ENCODE measurements at places on chromosomes 12 and 14.

GRCh38 chr14:84874436-84874835, 655.5 kb upstream of the FLRT2 start:
- DNase-seq: no peak

GRCh38 chr14:101192661-101193000, 289.1 kb upstream of the RTL1 start:
- no peak for DNase-seq

DNA sequence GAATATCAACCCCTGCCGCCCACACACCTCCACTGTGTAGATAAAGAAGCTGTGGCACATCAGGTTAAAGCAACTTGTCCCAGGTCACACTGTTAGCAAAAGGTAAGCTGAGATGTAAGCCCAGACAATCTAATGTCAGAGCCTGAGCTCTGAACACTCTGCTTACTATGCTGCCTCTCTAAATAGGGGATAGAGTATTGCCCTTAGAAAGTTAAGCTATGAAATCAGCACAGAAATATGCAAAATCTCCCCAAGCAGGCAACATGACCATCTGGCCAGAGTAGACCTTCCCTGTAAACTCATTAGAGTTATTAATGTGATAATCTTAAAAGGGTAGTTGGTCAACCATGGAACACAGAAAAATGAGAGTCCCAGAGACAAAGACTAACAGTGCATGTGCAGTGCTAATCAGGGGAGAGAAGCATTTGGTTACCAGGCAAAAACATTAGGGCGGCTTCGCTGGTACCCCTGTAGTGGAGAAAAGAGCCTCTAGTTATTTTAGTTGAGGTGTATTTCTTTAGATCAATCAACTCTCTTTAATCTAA, 171.0 kb downstream of the BTG1 start:
- DNase-seq: no peak

DNA sequence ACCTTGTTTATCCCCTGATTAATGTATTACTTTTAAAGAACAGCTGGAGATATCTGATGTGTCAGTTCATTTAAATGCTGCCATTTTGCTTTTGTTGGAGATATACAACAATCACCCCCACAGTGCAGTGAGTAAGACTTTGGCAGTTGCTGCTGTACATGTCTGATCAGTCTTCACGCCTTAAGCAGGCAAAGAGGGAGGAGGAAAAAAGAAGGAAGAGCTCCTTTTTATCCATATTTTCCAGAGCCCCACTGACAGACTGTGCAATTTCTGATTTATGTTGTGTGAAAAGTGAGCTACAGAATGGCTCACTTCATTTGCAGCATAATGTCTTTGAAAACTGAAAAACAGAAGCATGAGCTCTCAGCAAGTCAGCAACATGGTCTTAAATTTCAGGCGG, 319.7 kb upstream of the LRIG3 start:
- no peak for DNase-seq

DNA sequence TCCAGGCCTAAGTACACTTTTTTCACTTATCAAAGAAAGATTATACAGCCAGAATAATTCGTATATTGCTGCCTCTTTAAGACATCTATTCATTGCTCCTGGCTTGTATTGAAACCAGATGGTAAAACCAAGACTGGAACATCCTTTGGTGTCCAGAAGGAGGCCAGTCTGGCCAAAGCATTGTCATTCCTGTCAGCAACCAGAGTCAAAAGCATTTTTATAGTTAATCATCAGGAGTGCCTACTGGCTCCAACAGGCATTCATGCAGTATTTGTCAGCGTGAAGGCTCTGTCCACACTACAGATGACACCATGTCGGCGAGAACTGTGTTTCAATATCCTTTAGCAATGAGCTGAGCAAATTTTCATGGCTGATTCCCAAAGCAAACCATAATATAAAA, 118.0 kb upstream of the G2E3 start:
- no peak for DNase-seq

DNA sequence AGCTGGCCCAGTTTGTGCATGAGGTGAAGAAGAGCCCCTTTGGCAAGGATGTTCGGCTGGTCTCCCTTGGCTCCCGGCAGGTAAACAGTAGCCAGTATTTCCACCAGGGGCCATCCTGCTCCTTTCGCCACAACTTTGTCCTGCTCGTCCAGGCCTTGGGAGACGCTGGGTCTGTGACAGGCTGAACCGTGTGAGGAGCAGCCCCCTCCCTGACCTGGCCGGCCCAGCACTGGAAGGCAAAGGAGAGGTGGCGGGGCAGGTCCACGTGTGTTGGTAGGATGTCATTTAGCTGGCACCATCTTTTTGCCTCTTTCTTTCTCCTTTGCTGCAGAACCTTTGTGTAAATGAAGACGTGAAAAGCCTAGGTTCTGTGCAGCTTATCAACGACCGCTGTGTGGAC, 15.4 kb downstream of the DDX11 start:
- no peak for DNase-seq

DNA sequence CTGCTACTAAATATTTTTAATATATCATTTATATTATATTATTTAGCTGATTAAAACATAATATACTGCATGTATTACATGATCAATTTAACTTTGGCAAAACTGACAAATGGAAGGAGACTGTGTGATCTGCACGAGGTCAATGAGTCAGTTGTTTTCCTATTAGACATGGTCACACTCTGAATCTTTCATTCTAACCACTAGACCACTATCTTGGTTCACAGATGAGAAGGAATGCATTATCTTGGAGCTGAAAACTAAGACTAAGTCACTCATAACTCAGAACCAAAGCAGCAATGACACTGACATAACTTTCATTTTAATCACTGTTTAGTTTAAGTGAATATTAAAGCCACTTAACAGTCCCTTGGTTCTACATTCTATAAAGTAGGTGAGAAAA, 37.4 kb downstream of the GNPTAB start:
- DNase-seq: no peak

DNA sequence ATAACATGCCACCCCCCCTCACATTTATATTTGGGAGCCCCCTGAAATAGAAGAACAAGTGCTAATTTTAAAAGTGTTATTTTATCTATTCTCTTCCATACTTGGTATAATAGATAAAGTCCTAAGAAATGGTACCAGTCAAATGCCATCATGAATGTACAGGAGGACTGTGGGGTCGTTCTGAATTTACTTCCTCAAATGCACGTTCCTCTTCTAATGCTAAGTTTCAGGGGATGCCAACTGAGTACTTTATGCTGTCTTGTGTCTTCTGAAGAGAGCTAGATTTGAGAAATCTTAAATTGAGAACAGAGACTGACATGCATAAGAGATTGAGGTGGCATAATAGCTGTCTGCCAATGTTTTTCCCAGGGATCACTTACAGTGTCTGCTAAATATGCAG, 59.0 kb downstream of the CFAP54 start:
- no peak for DNase-seq

DNA sequence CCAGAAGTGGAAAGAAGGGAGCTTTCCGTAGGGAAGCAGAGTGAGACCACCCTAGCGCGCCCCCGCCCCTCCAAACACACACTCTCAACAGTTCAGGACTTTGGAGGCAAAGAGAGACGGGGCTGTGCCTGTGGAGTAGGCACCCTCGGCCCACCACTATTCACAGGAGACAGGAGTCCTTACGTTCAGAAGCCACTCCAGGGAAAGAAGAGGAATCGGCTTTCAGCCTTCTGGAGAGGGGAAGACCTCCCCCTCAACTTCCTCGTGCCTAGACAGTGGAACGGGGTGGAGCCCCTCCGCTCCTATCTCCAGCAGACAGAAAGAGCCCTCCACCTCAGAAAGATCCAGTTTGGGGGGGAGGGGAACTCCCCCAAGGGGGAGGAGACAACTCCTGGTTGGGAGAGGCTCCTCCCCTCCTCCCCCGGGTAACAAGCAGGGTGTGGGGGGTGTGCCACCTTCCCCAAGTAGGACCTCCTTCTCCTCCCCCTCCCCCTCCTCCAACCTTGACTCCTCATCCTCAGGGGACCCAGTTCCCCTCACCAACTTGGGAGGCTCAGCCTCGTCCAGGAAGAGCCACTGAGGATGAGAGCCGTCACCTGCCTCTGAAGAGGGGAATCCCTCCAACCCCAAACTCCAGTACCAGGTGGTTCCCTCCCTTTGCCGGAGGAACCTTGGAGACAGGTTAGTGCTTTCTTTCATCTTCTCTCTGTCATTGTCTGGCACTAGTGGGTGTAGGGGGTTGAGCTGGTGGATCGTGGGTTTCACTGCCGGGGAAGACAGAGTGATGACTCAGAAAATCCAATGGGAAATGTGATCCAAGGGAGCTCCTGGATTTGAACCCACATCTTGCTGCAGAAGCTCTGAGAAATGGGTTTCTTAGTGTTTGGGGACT, 883 bp downstream of the FOXJ2 start:
- DNase-seq: peak; percentile 52

GRCh38 chr12:28253161-28253641, 62.9 kb downstream of the CCDC91 start:
- peak; percentile 31 for DNase-seq

DNA sequence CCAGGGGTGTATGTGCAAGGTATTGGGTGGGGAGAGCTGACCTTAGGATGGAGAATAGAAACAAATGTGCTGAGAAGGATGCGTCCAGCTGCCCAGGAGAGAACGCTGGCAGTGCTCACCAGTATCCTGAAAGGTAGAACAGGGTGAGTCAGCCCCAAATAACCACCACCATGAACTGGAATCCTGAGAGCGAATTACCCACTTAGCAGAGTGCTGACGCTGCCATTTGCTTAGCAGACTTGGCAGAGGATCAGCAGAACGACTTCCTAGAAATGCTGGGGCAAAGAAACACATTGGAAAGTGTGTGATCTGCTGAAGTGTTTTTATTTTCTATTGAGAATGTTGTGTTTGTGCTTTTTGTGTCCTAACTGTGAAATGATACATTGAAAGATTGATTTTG, 213.6 kb downstream of the ADGRD1 start:
- DNase-seq: no peak

DNA sequence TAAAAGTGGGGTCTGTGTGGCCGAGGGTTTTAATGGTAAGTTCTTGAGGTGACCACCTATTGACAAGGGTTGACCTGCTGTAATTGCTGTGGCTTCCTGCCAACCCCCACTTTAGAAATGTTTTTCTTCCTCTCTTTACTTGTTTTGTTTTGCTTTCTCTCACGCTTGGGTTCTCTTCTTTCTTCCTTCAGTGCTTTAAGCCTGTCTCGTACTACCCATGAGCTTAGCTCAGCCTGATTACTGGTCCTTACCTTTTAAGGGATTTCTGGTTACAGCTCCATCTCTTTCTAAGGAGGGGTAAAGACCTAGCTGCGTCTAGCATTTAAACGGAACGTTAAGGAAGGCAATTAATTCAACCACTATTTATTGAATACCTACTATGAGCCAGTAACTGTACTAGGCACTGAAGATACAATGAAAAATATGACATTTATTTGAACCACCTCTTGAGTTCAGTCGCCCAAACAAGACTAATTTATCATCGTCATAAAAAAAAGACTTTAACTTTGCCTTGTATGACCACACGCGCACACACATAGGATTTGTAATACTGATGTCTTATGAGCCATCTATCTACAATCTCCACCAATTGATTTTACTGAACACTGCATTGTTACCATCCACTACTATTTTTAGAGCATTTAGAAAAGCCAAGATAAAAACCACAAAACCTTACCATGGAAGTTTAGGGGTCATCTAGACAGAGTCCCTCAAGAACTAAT, 888 bp upstream of the PPP1R12A start:
- no peak for DNase-seq

Data from central memory CD4-positive, alpha-beta T cell (primary cell).